Inflammatory macrophage treated with lipopolysaccharide for 1 hour (primary cell): ENCODE measurements at places on chromosomes 6 and 20.

DNA sequence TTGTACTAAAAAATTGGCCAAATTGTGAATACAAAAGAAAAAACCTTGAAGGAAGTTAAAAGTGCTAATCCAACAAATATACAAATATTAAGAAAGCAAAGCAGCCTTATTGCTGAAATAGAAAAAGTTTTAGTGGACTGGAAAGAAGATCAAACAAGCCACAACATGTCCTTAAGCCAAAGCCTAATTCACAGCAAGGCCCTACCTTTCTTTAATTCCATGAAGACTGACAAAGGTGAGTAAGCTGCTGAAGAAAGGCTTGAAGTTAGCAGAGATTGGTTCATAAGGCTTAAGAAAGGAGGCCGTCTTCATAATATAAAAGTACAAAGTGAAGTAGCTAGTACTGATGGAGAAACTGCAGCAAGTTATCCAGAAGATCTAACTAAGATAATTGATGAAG lies 53.5 kb downstream of the TINAG start:
- DNase-seq: no peak

GRCh38 chr6:73079611-73079955 lies 145.7 kb downstream of the KHDC1L start:
- DNase-seq: no peak

DNA sequence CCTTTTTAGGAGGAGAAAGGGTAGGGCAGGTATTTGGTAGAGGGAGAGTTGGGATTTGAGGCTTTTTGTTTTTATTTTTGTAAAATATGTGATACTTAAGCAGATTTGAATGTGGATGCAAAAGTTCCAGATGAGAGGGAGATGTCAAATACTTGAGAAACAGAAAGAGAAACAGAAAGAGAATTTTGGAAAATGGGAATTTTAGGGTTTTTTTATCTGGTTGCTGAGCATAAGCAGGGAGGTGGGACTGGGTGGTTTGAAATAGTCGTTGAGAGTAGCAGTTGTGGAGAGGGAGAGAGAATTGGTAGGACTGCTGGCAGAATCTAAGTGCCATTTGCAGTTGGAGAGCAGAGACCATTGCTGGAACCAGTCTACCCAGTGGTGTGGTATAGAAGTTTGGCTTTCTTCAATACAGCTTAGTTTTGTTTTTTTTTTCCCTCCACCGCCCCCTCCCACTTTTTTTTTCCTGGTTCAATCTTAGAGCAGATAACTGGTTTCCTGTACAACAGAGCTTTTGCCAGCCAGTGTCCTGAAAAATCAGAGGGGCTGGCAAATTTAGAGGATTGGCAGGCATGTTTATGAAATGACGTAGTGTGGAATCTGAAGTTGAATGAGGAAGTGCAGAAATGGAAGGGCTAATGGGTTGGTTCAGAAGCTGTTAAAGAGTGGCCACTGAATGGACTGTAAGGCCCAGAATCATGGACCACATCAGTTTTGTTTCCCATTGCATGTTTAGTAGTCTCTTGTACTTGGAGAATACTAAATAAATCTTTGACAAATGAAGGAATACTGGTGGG lies 68.7 kb downstream of the ATRN start:
- DNase-seq: peak; percentile 21

- DNase-seq: peak; percentile 91
These were observed 84.3 kb upstream of the ESR1 start for GRCh38 chr6:151723152-151723551.

GRCh38 chr6:25875563-25875905 lies 1.5 kb upstream of the SLC17A3 start:
- no peak for DNase-seq

DNA sequence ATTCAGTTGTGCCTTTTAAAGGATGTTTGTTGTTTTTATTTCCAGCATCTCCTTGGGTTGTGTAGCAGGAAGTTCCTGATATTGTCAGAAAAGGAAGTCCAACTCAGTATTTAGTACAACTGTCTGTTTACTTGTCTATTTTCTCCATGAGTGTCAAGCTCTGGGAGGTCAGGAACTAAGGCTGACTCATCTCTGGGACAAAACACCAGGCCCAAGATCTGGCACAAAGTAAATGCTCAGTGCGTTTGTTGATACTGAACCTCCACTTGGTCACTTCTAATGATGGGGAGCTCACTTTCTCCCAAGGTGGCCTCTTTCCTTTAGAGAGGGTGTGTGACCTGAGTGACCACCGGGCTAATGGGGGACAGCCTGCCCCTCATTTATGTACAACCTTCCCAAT lies 12.6 kb upstream of the PIGU start:
- DNase-seq: peak; percentile 47

GRCh38 chr20:24566656-24567055 lies 97.2 kb downstream of the SYNDIG1 start:
- no peak for DNase-seq

DNA sequence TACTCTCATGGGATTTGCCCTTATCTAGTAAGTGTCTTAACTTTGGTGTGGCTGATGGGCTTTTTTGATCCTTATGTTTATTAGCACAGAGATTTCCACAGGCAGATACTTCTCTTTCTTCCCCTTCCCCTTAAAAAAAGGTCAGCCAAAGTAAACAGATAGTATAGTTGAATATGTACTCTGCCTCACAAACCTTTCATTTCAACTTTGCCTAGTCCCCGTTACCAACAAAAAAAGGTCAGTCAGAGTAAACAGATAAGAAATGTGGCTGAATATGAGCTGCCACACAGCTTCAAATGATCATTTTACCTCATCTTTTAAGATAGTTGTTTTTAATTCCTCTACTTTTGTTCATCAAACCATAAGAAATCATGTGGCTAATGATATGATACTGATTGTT lies 34.1 kb upstream of the SLC35D3 start:
- DNase-seq: no peak

DNA sequence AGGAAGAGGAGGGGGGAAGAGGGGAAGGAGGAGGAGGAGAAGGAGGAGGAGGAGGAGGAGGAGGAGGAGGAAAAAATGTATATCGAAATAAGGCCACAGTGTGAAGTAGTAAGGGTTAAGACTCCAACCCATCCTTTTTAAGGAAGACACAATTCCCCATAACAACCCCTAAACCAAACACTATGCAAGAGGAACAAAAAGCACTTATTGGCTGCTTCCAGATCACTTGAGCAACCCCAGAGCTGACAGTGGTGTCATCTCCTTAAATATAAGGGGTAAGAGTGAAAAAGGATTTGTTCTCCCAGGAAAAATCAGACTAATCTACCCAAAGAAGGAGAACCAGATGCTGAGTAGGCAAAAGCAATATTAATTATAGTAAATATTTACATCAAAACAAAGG lies 169.1 kb upstream of the SASH1 start:
- DNase-seq: no peak

- DNase-seq: peak; percentile 49
These were observed 4.2 kb downstream of the RNASET2 start for GRCh38 chr6:166952121-166952520.

DNA sequence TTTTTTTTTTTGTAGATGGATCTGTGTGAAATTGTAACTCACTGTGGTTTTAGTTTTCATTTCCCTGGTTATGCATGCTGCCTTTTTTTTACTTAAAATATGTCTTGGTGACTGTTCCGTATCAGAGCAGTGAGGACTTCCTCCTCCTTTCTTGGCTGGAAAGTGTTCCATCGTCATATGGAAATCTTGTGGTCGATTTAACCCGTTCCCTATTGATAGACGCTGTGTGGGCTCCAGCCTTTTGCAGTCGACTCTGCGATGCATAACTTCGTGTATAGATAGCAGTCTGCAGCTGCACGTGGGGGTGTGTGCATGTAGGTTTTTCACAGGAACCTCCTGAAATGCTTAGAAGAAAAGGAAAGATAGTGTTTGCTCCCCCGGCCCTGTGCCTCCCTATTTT lies 28.1 kb upstream of the PNPLA1 start:
- peak; percentile 83 for DNase-seq

GRCh38 chr6:161853657-161854056 lies 579.8 kb upstream of the AGPAT4 start:
- DNase-seq: no peak

DNA sequence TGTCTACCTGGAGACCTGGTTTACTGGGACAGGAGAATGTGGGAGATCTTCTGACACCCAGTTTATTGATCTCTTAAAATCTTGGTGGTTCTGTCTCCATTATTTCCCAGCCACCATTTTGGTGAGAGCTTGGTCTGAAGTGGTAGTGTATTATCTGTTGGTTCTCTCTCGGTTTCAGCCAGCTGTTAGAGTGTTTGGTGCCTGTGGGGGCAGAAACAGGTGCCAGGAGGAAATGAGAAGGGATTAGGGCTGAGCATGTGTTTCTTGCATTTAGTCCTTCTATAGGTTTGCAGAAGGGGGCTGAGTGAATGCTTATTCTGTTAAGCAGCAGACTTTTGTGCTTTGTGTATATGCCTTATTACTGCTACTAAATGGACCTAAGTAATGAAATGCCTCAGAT lies 9.6 kb downstream of the JARID2 start:
- DNase-seq: no peak

DNA sequence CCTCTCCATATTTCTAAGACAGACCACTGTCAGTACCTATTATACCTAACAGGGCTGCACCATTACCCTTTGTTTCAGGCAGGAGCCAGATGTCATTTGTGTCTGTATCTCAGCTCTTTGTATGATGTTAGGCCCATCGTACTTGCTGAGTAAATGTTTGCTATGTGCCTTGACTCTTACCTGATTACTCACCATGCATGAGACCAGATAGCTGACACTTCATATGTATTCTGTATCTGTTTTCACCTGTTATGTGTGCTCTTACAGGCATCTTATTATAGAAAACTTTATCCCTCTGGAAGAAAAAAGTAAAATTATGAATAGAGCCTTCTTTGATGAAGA lies 31.7 kb upstream of the ASXL1 start:
- DNase-seq: no peak

DNA sequence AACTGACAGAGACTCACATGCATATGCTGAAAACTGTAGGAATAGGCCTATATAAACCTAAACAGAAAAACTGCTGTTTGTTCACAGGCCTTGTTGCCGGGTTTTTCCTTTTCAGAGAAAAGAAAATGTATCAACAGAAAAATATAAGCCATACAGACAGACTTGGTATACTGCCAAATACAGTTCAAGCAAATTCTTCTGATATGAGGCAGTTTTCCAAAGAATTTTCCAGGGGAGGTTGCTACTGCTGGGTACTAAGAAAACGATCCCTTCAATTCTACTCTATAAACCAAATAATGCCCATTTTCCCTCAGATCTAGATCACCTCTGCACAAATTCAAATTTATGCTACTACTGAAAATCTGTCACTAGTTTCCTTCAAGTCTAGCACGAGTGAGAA lies 59.4 kb downstream of the ME1 start:
- no peak for DNase-seq

- DNase-seq: peak; percentile 77
These were observed 115.2 kb upstream of the NXT1 start for GRCh38 chr20:23235173-23236027.

- DNase-seq: no peak
These were observed 149.5 kb downstream of the BFSP1 start for GRCh38 chr20:17381724-17382123.

DNA sequence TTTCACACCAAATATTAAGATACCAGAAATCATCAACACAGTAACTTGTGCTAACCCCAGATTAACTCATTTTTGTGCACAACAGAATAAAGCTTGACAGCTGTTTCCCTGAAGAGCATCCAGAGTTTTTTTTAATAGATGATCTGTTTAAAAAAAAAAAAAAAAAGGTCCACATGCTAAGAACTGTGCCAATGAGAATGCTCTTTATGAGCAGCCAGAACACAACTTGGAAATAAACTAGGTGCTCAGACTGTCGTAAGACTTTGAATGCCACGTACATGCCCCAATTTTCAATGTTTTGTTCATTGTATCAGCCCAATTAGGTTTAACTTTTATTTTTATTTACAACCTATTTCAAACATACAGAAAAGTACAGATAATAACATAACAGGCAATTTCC lies 47.3 kb downstream of the STAU1 start:
- no peak for DNase-seq

- no peak for DNase-seq
These were observed 977.5 kb downstream of the EYS start for GRCh38 chr6:64729522-64729921.

GRCh38 chr6:153058291-153058690 lies 55.8 kb upstream of the MTRF1L start:
- no peak for DNase-seq

- peak; percentile 23 for DNase-seq
These were observed 1.5 kb downstream of the ANKS1A start for GRCh38 chr6:34890533-34890925.

- no peak for DNase-seq
These were observed 210.6 kb upstream of the RREB1 start for GRCh38 chr6:6897140-6897539.

DNA sequence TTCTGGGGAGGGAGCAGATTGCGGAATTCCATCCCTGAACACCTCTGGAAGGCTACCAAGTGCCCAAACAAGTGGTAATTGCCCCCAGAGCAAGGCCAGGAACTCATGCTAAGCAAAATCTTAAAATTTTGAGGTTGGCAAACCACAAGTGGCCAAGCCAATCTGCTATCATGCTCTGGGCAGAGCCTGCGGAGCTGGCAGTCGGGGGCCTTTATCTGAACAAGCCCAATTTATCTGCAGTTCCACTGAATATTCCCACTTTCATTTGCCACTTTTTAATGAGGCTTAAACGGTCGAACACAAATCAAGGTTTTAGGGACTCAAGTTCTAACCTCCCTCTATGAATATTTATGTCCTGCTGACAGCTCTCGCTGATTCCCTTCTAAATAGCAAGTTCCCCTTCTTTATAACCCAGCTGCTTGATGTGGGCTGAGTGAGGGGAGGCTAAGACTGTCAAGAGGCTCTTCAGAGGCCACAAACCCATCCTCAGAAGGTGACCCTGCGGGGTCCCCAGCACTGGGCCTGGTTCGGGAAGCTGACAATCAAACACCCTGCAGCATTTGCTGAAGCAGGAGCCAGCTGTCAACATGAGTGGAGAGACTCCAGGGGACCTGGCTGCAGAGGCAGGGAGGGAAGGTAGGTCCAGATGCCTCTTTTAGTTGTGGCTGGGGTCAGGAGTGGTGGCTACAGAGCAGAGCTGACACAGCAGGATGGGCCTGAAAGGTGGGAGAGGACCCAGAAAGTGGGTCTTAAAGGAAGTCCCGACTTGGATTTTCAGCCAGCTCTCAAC lies 11.9 kb downstream of the CCDC167 start:
- no peak for DNase-seq

- DNase-seq: no peak
These were observed 473.6 kb downstream of the EPHA7 start for GRCh38 chr6:92945799-92946198.

GRCh38 chr6:692858-693722 lies at the start of gene EXOC2:
Gene EXOC2, minus strand, starts transcription at chr6:693139. Its CDS starts 55,321 bp downstream, at chr6:637818.
- DNase-seq: peak; percentile 86

- DNase-seq: no peak
These were observed 54.0 kb downstream of the IL20RA start for GRCh38 chr6:136990754-136991153.

DNA sequence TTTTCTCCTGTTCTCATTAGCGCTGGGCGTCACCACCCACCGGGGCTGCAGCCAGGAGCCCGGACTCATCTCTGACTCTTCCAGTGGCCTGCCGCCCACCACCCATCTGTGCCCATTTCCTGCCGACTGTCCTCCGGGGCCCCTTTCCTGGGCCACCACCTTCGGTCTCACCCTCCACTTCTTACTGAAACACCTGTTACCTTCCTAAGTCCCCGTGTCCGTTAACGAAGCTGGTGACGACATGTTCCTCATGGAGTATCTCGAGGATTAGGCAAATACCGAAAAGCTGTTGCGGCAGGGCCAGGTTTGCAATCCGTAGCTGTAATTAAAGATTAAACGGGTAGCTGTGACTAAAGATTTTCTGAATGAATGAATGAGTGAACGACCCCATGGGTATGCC lies 80.2 kb downstream of the SRC start:
- DNase-seq: no peak

- DNase-seq: no peak
These were observed 77.3 kb downstream of the KCNB1 start for GRCh38 chr20:49405062-49405683.
